CD4-positive, alpha-beta T cell treated with Interleukin-6 for 4 hours (primary cell): ENCODE measurements at places on chromosomes 2 and 18.

DNA sequence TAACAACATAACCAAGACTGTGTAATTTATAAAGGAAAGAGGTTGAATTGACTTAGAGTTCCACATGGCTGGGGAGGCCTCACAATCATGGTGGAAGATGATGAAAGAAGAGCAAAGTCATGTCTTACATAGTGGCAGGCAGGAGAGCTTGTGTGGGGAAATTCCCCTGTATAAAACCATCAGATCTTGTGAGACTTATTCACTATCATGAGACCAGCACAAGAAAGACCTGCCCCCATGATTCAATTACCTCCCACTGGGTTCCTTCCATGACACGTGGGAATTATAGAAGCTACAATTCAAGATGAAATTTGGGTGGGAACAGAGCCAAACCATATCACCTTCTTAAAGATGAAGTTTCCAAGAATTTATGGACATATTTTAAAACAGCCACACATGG is 2.5 kb upstream of the IL36RN start:
- no peak for DNase-seq

DNA sequence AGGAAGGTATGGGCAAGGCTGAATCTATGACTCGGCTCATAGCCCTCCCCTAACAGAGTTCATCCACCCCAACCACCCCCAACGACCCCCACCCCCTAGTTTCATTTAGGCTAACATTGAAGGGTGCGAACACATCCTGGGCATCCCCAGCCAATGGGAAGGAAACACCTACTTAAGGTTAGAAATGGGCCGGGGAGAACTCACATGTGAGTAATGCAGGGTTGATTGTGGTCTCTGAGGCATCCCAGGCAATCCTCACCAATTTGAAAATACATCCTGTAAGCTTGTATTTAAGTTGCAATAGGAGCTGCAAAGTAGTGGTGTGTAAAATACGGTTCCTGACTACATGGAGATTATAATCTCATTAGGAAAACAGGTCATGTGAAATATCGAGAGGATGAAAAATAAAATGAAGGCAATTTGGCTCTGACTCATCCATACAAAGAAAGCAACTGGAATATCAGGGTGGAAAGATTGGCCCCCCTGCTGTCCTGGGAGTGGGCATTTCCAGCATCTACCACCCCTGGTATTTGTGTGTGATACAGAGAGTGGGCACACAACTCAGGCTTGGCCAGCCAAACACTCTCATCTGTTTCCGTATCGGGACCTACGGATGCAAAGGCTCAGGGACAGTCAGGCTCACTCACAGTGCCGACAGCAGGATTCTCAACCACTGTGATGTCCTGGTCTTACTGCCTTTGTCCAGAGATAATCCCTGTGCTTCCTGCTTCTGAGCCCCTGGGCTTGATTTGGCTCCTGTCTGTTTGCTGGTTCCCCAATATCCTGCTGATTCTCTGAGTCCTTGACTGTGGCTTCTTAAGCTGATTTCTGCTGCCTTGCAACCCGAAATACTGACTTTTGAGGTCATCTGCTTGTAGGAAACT is 90.0 kb upstream of the NCKAP5 start:
- no peak for DNase-seq

DNA sequence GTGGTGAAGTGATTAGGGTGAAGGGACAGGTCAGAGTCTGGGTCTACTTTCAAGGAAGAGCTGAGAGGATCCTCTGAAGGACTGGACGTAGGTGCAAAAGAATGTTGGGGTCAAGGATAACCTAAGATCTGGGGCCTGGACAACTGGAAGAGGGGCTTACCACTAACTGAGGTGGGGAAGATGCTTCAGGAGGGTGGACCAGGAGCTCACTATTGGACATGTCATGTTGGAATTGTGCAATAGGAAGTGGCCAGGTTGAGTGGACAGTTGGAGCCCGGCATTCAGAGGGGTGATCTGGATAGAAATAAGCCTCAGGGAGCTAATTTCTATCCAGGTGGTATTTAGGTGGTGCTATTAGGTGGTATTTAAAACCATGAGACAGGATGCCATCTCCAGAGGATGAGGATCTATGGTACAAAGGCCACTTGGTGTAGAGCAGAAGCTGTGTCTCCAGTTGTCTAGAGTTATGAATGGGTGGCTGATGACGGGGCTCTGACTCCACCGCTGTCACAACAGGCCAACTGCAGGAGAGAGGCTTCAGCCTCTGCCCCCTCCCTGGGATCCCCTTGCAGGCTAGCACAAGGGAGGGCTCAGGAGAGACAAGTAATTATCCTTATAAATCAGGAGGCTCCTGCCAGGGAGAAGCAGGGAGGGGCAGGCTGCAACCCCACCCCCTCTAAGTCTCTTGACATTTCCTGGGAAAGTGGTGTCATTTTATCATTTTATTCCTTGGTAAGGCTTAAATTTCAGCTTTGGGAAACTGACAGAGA is 158.0 kb downstream of the SMAD7 start:
- DNase-seq = no peak

DNA sequence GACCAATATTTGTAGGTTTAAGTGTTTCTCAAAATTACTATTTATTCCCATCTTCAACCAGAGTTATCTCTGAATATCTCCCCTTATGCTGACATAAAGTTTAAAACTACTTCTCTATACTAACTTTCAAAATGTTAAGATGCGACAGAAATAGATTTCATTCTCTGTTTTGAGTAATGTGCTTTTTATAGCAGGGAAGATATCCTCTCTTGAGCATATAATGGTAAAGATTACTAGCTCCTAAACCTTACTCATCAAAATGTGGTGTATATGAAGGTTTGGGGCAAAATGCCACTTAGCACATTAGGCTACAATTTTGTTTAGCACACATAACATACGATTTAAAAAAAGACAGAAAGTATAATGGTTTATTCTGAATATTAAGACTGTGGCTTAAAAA is 54.4 kb downstream of the CWC22 start:
- no peak for DNase-seq

DNA sequence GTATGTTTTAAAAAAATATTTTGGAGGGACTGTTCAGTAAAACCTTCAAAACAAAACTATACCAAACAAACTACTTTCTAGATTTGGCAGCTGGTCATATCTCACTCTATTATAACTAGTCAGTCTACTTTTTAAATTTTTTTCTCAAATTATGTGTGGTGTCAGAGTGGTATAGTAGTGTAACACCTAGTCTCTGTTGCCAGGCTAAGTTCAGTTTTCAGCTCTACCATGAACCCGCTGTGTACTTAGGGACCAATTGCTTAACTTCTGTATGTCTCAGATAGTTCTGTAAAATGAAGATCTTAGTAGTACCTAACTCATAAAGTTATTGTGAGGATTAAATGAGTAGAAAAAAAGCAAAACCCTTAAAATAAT is 54.3 kb downstream of the GPD2 start:
- DNase-seq = no peak

DNA sequence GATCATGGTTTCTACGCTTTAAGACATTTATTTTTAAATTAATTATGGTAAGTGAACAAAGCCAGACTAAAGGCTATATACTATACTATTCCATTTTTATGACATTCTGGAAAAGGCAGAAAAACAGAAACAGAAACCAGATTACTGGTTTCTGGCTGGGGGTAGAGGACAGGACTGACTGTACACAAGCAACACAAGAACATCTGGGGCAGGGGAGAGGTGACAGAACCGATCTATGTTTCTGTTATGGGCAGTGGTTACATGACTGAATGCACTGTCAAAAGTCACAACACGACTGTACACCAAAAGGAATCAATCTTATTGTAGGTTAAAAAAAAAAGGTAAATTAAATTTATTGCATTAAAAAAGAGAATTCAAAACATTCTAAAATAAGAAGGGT is 64.7 kb downstream of the PTPN2 start:
- no peak for DNase-seq
